Activated CD4-positive, alpha-beta T cell treated with anti-CD3 and anti-CD28 coated beads, Interleukin-2, amount 50 U/mL, for 1 hour (primary cell): ENCODE measurements at places on chromosomes 3 and 15.

GRCh38 chr15:48896869-48897814, 19.2 kb downstream of the EID1 start:
- no peak for DNase-seq

- peak; percentile 33 for DNase-seq
Measured at GRCh38 chr3:179149406-179149867, 1.3 kb downstream of the PIK3CA start.

DNA sequence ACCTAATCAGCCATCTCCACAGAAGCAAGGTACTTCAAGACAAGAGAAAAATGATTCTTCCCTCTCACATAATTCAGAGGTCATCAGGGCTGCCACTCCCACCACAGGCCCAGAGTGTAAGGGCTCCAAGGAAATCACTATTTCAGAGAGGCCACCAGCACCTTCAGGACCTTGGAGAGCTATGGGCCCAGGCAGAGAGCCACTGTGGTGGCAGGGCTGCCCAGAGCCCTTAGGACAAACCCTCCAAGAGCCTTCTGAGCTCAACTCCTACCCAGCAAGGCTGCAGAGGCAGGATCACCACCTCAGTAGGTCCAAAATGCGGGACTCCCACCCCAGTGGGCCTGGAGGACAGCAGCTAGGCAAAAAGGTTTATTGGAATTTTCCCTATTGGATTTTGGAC, 17.9 kb upstream of the FAN1 start:
- DNase-seq = no peak

DNA sequence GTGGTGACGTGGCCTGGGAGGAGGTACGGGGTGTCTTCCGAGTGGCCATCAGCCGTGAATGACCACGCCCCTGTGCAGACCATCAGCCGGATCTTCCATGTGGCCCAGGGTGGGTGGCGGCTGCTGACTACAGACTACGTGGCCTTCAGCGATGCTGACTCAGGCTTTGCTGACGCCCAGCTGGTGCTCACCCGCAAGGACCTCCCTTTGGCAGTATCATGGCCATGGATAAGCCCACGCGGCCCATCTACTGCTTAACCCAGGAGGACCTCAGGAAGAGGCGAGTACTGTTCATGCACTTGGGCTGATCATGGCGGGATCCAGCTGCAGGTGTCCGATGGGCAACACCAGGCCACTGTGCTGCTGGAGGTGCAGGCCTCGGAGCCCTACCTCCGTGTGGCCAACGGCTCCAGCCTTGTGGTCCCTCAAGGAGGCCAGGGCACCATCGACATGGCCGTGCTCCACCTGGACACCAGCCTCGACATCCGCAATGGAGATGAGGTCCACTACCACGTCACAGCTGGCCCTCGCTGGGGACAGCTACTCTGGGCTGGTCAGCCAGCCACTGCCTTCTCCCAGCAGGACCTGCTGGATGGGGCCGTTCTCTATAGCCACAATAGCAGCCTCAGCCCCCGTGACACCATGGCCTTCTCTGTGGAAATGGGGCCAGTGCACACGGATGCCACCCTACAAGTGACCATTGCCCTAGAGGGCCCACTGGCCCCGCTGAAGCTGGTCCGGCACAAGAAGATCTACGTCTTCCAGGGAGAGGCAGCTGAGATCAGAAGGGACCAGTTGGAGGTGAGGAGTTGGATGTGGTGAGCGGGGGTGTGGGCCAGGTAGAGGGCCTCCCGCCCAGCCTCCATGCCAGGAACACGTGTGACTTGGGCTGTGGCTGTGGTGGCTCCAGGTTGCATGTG, 178.4 kb downstream of the TBC1D2B start:
- no peak for DNase-seq
